ENCODE measurements at places on chromosomes 3 and 15.

- DNase-seq, result no peak
Observed at GRCh38 chr3:58064923-58065638, 56.9 kb downstream of the FLNB start.

GRCh38 chr3:188124184-188124583 is 29.8 kb upstream of the LPP start:
- DNase-seq, result no peak

DNA sequence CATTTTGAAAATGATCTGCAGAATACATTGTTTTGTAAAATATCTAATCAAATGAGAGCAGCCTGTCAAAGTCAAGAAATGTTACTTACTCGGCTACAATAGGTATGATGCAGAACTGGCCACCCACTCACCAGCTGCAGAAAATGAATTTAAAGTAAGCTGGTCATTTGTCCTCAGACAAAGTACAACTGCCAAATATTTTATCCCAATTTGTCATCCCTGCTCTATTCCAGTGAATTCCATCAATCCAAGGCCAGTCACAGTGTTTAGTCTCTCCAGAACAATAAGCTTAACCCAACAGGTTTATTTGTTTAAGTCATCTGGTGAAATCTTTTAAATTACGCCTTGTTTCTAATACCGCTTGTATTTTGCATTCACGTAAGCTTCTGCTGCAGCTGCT is 46.6 kb upstream of the TCF12 start:
- DNase-seq, result no peak

DNA sequence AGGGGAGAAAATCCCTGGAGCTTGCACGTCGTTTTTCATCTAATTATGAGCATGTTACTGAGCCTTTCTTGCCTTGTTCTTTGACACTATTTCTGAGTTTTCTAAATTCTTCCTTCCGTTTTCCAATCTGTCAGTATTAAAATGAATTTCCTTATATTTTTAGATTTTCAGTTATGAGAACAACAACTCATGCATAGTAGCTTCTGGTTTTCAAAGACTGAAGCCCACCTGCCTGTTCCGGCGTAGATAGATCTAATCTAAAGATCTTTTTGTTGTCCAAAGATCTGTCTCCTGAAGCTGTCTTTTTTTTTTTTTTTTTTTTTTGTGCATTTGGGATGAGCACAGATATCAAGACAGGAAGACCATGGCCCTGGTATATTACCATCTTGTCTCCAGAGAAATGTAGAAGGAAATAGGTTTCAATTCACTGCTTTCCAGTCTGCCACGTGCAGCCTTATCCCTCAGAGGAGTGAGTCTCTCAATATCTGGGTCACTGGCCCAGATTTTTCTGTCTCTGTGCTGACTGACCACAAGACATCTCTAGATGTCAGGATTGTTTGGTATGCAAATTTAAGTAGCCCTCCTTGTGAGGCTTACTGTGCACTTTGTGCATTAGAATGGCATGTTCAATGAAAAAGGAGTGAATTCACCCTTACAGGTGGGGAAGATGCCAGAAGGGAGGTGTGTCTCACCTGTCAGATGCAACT is 222.3 kb upstream of the TMC3 start:
- no peak for DNase-seq

- DNase-seq, result no peak
Observed at GRCh38 chr15:76065245-76065644, 5.5 kb downstream of the TMEM266 start.

GRCh38 chr15:71079208-71080044 is 35.8 kb upstream of the THSD4 start:
- no peak for DNase-seq

DNA sequence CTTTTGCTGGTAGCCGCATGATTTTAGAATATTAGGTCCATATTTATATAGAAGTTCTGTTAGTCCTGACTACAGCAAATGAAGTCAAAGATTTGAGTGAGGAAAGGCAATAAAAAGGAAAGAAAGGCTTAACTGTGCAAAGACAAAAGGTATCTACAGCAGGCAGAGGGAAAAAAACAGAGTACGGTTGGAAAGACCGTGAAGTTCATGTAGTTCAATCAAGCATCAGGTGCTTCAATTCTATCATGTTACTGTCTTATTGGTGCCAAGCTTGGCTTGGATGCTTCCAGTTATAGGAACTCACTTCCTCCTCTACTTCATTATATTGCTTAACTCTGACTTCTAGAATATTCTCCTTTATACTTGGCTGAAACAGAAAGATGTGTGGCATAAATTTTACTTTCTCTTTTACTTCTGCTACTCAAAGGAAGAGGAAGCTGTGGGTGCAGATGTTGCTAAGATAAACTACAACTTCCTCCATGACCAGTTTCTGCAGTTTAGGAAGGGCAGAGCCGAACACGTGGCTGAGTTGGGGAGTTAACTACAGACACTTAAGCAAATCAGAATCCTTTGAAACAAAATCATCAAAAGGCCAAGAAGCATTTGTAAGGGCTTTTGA is 72.6 kb upstream of the ZBED2 start:
- DNase-seq, result peak; percentile 44

- no peak for DNase-seq
Observed at GRCh38 chr3:57434041-57434440, 110.1 kb downstream of the DNAH12 start.

DNA sequence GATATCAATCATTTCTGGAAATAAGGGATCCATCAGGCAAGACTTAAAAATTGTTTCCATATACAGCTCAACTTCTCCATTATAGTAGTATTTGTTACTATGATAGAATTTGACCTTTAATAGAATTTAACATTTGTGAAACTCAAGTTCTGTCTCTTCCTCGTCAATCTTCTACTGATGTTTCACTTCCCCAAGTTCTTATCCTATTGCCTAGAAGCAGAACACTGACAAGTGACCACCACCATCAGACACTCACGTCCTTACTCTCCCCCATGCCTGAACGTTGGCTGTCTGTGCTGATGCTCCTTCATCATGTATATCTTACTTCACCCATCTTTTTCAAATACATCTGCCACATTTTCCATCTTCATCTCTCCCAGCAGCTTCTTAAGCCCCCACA is 26.6 kb upstream of the TAFA4 start:
- DNase-seq, result no peak

- DNase-seq, result no peak
Observed at GRCh38 chr3:149726716-149727407, 25.4 kb downstream of the COMMD2 start.

DNA sequence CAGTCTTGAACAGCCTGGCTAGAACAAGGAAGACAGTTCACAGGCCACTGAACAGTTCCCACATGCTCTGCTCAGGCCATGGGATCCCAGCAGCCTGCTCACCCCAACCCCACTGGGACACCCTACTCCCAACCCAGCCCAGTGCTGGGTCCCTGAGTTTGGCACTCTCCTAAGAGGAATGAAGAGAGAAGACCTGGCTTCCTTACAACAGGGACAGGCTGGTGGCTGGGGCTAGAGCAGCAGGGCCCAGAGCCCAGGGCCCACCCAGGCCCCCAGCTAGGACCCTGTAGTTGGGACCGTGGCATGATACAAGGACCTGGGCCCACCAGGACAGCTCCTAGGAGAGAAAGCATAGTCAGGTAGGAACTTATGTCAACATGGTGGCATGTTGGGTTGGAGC is 43.4 kb downstream of the SEMA3G start:
- DNase-seq, result no peak

- no peak for DNase-seq
Observed at GRCh38 chr3:125213946-125214542, 1.5 kb upstream of the SLC12A8 start.

GRCh38 chr3:65412588-65412987 is 626.1 kb downstream of the MAGI1 start:
- DNase-seq, result no peak

- DNase-seq, result no peak
Observed at GRCh38 chr15:41661078-41661517, 893 bp downstream of the MGA start.

DNA sequence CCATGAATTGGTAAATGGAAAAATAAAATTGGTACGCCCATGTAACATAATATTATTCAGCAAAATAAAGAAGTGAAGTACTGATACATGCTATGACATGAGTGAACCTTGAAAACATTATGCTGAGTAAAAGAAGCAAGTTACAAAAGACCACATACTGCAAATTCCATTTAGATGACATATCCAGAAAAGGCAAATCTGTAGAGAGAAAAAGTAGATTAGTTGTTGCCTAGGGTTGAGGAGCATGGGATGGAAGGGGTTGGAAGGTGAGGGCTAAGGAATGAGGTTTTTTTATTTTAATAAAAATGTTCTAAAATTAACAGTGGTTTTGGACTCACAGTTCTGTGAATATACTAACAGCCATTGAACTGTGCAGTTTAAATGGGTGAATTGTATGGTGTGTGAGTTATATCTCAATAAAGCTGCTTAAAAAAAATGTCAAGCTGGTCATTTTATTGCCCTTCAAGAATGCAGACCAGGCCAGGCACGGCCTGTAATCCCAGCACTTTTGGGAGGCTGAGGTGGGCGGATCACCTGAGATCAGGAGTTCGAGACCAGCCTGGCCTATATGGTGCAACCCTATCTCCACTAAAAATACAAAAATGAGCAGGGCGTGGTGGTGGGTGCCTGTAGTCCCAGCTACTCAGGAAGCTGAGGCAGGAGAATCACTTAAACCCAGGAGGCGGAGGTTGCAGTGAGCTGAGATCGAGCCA is 8.1 kb upstream of the DLG1 start:
- DNase-seq, result no peak

GRCh38 chr3:165751637-165752036 is 85.6 kb downstream of the BCHE start:
- no peak for DNase-seq

DNA sequence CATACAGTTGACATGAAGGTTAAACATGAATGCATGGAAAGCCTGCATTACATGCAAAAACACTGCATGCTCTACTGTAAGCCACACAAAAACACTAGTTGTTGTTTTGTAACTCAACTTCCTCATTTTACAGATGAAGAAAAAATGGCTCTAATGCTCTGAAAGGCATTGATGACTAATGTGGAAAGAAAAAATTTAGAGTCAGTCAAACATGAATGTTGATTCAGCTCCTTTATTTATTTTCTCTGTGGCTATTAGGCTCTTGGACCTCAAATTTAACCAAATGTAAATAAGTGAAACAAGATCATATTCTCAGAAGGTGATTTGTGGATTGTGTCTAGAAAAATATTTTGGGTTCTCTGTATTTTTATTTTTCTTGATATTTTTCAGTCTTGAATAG is 336.7 kb upstream of the ZNF717 start:
- no peak for DNase-seq

DNA sequence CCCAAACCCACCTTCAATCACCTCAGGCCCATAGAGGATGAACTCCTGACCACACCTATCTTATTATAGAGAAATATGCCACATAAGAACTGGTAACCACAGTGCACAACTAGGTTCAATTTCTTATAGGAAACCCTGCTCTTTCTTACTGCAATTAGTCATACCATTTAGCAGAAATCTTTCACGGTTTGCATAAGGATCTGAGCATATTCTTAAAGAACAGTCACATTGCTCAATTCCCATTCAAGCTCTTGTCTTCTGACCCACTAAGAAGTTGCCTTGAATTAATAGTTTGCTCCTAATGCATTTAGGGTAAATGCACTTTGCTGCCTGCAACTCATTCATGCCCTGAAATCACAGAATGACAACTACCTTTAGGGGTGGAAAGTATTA is 9.2 kb downstream of the ERC2 start:
- no peak for DNase-seq

DNA sequence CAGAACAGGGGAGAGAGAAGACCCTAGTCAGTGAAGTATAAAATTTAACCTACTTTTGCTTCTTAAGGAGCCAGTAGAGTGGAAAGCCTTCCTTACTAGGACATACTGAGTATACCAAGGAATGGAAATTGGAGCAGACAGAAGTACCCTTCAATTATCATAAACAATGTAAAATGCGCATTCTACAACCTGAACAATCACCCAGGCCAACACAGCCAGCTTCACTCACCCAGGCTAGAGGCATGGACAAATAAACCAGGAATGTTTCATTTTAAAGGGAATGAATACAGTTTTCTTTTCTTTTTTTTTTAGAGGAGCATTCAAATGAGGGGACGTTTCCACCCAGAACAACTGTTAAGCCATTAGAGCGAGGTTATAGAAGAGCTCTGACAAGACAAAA is 41.9 kb upstream of the PLXND1 start:
- no peak for DNase-seq

GRCh38 chr15:66515901-66516322 is 10.8 kb downstream of the ZWILCH start:
- DNase-seq, result no peak

GRCh38 chr3:7874116-7874515 is 627.5 kb upstream of the LMCD1 start:
- no peak for DNase-seq

DNA sequence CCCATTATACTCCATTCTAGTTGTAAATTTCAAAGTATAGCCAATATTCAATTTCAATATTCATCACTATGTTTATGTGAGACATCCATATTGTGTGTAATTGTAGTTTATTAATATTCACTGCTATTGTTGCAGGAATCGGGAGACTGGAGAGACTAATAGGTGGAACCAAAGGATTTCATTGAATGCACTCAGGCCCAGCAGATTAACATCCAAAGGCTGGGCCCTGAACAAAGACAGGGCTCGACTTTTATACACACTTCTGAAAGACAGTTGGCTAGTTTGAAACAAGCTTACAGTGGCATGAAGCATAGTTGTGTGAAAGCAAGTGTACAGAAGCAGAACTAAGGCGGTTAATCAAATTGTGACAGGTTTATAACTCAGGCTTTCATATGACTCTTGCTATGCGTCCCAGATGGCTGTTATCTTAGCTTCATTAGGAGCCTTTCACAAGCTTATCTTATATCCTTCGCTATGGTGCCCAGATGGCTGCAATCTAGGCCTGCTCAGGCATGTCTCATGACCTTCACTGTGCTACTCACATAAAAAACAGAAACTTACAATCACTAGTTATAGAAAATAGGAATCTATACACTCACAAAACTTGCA is 1038.8 kb upstream of the EPHA6 start:
- no peak for DNase-seq

GRCh38 chr3:144652573-144652972 is 681.0 kb downstream of the DIPK2A start:
- DNase-seq, result no peak

DNA sequence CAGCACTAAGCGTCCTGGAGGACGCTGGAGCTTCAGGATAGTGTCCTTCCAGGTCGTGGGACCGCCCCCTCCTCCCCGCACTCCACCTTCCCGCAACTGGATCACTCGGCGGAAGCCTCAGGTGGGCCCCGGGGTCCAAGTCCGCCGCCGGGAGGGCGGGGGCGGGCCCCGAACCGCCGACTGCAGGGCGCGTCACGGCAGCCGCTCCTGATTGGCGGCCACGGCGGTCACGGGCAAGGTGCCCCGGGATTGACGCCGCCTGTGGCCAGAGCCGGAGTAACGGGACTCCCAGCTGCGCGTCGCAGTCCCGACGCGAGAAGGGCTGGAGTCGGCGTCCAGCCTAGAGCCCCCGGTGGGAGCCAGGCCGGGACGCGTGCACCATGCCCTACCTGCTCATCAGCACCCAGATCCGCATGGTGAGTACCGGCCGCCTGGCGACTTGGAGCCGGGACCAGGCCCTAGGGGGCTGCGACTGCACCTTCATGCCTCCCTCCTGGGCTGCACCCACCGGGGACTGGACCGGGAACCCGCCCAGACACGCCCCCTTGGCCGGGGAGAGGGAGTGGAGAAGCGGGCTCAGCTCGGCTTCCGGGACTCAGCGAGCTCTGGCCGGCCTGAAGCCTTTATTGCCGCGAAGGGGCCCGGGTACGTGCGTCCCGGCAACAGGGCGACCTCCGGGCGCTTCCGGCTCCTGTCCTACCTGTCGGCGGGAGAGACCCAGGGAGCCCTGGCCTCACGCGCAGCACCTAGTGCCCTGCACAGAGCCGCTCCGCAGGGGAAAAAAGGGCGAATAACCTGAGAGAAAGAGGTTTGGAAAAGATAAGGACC is at the start of gene GCHFR:
TSS of gene GCHFR (plus strand) at position 268 of the 828 bp plus-strand sequence. CDS start at position 381, 113 bp downstream.
- DNase-seq, result peak; percentile 66

Measured in activated T-helper 1 cell treated with Interleukin-2 at 50 U/mL for 16 hours (primary cell).